NB4 (cell line): ENCODE measurements at places on chromosomes 7 and 10.

DNA sequence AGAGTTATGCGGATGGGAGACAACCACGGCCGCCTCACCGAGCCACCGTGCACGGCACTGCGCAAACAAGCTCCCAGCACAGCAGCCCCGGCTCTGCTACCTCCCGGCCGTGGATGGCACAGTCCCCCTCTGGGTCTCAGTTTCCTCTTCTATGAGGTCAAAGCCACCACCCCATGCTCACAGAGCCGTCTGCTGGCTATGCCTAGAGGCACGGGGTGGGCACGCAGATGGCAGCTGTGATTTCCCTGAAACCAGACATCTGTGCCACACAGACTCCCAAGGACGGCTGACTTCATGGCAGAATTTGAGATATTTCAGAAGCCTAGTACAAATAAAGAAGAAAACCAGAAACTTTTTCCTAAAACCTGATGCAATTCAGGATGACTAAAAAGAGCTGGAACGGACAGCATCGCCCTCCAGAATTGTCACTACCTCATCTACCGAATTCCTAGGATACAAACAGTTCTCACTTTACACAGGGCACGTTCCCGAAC is 73.2 kb downstream of the AMZ1 start:
- DNase-seq, result no peak

DNA sequence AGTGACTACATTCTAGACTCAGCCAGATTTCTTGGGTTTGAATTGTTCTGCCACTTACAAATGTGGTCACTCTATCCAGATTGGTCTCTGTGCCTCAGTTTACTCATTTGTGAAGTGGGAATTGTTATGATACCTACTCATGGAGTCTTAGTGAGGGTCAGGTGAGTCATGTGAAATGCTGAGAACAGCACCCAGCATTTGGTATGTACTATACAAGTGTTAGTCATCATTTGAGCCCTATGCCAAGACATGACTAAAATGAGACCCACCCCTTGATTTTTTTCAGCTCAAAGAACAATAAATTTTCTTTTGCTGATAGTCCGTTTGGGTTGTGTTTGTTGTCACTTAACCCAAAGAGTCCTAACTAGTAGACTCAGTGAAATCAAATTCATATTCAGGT is 92.8 kb downstream of the CHN2 start:
- DNase-seq, result no peak

GRCh38 chr7:11830582-11831155 is 1.3 kb downstream of the THSD7A start:
- peak; percentile 11 for DNase-seq

GRCh38 chr10:30155401-30155800 is 96.0 kb upstream of the JCAD start:
- DNase-seq, result peak; percentile 9

GRCh38 chr10:11921800-11922392 is 98.7 kb downstream of the PROSER2 start:
- no peak for DNase-seq

- no peak for DNase-seq
Measured at GRCh38 chr7:123789817-123790216, 41.0 kb upstream of the WASL start.

- no peak for DNase-seq
Measured at GRCh38 chr10:7667262-7668141, 736 bp upstream of the ITIH5 start.
